HEK293T (cell line): ENCODE measurements at places on chromosomes 4 and X.

DNA sequence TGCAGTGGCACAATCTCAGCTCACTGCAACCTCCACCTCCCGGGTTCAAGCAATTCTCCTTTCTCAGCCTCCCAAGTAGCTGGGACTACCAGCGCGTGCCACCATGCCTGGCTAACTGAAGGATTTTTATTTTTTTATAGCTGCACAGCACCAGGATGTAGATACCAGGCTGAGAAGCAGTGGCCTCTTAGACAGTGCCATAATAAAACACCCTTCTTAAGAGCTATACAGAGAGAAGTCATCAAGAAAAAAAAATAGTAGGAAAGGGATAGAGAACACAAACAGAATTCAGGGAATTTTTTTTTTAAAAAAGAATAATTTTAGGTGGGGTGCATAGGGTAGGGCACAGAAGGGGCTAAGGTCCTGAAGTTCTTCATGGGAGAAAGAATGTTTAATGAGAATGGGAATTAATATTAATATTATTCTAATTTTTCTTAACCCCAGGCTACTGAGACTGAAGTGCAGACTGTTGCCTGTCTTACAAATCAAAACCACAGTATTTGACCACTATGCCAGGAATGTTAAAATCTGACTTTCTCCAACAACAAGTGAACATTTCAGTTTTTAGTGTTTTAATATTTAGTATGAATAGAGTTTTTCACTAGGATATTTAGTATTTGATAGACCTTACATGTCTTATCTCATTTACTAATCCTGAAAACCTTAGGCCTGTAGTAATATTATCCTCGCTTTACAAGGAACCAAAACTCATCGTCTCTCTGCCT, 146.7 kb downstream of the KCNIP4 start:
- DNase-seq = no peak

DNA sequence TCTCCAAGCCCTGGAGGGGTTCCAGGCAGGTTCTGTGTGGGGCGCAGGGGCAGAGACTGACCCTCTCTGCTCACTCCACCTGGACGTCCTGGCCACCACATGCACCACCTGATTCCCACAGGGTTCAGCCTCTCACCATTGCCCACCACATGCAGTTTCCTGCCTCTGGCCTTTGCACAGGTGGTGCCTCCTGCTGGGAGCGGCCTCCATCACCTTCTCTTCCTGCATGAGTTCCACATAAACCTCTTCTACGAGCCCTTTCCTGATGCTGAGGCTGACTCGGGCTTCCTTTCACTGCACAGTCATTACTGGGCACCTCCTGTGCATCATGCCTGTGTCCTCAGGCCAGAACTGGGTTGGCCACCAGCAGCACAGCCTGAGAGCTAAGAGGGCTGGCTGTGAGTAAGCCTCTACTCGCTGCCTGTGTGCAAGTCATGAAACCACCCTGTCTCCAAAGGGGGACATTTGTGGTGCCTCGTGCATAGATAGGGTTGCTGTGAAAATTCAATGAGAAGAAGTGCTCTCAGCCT, 19.9 kb downstream of the MAN2B2 start:
- DNase-seq = no peak

GRCh38 chrX:3598709-3599108, 114.7 kb downstream of the PRKX start:
- DNase-seq = no peak

DNA sequence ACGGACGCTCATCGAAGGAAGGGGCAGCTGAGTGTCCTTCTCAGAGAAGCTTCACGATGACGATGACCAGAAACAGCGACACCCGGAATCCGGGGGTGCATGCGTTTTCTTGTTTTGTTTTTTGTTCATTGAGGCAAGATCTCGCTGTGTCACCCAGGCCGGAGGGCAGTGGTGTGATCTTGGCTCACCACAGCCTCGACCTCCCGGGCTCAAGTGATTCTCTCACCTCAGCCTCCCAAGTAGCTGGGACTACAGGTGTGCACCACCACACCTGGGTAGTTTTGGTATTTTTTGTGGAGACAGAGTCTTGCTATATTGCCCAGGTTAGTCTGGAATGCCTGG, 19.8 kb downstream of the DGKQ start:
- no peak for DNase-seq

DNA sequence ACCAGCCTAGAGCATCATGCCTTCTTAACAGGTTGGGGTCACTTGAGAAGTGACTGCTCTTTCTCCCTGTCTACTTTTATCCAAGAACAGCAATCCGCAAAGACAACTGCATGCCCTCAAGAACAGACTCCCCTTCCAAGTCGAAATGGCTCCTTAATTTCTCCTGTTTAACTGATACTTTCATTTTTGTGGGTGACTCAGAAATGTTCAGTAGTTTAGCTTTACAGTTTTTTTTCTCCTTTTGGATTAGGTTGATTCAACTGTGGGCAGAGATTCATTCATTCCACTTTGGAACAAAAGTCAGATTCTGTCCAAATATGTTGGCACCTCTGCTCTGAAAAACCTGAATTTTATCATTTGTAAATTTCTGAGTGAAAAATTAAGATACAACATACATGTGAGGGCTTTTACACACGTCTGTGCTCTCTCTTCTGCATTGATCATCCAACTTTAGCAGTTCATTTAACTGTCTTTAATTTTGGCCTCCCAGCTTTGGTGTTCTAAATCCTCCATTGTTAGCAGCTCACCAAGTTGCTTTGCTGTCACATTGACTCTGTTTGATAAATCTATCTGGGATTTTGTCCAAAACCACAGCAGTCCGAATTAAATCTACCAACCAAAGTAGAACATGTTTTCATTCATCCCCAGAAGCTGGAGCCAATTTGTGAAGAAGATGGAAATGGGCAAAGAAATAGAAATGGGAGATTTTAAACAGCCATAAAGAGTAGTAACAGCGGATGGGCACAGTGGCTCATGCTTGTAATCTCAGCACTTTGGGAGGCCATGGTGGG, 50.0 kb downstream of the HOPX start:
- DNase-seq = no peak

- DNase-seq = no peak
Observed at GRCh38 chr4:181083757-181084361, 1159.3 kb upstream of the TENM3 start.

GRCh38 chr4:169815606-169816005, 57.9 kb upstream of the HPF1 start:
- no peak for DNase-seq

GRCh38 chrX:140389331-140389730, 115.5 kb downstream of the SOX3 start:
- no peak for DNase-seq

GRCh38 chr4:183205193-183205592, 106.1 kb downstream of the WWC2 start:
- no peak for DNase-seq

- DNase-seq = no peak
Observed at GRCh38 chr4:164056426-164057142, 562.1 kb downstream of the TMA16 start.

DNA sequence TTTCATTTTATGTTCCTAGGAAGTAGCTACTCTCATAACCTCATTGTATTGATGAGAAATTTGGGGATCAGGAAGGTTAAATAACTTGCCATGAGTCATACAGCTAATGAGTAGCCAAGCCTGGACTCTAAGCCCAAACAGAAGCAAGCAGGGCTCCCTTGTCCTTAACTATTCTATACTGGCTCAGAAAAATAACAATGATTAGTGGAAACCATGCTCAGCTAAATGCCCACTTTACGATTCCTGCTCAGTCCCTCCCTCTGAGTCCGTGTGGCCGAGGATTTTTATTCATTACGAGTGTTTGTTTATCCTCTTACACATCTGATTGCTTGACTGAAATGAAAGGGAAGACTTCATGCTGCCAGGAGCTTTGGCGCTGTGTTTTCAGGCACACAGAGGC, 100.9 kb downstream of the SLC34A2 start:
- no peak for DNase-seq
